ENCODE measurements at places on chromosomes 12 and 14.
A peak's percentile ranks its signal among the peaks of the same experiment; 100 is the strongest.

- DNase-seq = no peak
These were observed 43.6 kb downstream of the ANO2 start for GRCh38 chr12:5901416-5901815.

DNA sequence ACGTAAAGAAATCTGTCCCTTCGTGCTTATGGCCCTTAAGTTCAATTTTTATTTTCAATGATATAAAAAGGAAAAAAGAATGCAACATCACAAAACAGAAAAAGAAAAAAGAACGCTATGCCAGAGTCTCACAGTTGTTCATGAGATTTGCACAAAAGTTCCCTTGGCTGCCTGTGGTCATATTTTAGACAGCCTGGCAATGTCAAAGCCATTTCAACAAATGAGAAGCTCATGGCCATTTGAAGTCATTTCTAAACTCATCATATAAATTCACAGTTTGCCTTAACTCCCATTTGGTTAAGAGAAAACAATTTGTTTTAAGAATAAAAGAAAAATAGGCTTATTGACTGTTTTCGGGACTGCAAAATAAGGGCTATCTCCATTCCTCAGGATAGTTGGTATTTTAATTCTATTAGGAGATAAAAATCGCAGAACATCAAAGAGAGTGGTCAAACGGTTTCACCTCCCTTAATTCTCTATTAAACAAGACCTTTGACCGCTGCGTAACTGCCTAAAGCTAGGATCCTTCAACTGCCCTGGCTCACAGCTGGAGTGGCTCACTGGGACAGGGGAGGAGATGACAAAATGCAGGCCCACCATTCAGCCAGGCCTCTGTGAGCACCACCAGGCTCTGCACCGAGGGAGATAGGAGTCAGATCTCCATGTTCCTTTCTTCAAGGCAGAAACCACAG is 119.2 kb upstream of the DAAM1 start:
- no peak for DNase-seq

DNA sequence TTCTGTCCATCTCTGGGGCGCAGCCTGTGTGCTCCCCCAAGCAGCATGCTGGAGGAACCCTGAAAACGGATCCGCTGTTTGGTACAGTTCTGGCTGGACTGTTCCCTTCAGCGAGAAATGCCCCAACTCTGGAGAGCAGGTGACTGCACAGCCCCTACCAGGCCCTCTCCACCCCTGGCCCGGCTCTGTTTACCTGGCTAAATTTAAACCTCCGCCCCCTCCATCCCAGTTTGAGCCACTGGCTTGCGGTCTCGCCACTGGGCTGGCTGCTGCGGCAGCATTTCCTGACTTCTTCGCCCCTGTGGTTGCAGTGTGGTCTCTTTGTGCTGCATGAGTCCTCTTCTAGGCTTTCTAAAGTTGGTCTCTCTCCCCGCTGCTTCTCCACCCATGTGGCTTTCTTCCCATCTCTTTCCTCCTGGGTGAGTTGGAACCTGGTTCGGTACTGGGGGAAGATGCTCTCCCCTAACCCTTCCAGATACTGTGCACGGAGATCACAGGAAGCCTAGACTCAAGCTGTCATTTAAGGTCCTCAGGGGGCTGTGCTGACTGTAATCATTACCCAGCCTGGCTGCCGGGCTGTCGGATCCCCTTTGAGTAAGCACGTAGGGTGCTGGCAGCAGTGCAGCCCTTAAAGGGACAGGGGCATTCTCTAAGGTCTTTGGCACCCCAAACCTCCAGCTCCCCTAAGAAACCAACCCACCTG is 60.6 kb downstream of the FBXL14 start:
- no peak for DNase-seq

- DNase-seq = peak; percentile 67
These were observed 14.2 kb upstream of the PLXNC1 start for GRCh38 chr12:94133964-94134795.

- DNase-seq = no peak
These were observed 770.9 kb upstream of the FOXG1 start for GRCh38 chr14:27995691-27996090.

GRCh38 chr12:68137335-68137830 is 22.2 kb downstream of the IFNG start:
- no peak for DNase-seq

DNA sequence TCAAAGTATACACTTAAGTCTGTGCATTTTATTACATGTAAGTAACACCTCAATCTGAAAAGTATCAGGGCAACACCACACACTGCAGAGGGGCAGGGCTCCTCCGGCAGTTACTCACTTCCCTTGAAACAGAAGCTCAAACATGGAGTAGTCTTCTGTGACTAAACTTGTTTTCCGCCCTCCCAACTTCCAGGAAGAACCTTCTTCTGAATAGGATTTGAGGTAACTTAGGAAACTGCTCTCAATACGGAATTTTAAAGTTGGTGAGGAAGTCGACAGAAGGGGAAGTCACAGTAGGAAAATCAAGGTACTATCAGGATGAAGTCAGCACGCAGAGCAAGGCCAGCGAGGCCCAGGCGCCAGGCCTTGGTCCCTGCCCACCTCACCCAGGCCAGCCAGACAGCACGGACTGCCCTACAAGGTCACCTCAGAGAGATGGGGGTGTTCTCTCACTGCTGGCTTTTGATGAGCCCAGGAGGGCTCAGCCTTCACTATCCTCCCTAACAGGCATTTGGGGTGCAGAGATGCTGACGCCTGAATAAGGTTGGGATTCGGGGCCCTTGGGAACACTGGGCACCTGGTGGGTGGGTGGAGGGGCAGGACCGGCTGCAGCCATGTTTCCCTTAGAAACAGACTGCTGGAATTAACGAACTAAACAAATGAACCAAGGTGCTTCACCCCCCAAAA is 5.8 kb downstream of the ANKRD9 start:
- peak; percentile 16 for DNase-seq

GRCh38 chr12:91608542-91608941 is 425.9 kb upstream of the DCN start:
- no peak for DNase-seq

- DNase-seq = peak; percentile 8
These were observed 2.5 kb downstream of the SCN8A start for GRCh38 chr12:51593539-51593938.

DNA sequence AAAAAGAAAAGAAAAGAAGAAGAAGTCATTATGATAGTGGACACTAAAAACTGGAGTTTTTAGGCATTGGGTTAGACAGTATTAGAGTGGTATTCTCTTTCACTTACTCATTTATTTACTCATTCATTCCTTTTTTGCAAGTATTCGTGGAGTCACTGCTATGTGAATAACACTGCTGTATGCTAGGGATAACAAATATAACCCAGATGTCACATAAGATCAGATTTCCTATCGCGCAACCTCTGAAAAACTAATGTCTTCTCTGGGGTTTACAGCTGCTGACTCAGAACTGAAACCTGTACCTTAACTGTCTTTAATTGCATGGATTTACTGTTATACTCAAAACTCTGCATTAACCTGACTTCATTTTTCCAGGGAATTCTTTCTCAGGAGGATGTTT is 353.7 kb downstream of the LRIG3 start:
- no peak for DNase-seq

GRCh38 chr12:22740656-22741355 is 115.8 kb downstream of the ETNK1 start:
- no peak for DNase-seq

GRCh38 chr12:93111773-93112172 is 182.7 kb upstream of the EEA1 start:
- DNase-seq = peak; percentile 56

DNA sequence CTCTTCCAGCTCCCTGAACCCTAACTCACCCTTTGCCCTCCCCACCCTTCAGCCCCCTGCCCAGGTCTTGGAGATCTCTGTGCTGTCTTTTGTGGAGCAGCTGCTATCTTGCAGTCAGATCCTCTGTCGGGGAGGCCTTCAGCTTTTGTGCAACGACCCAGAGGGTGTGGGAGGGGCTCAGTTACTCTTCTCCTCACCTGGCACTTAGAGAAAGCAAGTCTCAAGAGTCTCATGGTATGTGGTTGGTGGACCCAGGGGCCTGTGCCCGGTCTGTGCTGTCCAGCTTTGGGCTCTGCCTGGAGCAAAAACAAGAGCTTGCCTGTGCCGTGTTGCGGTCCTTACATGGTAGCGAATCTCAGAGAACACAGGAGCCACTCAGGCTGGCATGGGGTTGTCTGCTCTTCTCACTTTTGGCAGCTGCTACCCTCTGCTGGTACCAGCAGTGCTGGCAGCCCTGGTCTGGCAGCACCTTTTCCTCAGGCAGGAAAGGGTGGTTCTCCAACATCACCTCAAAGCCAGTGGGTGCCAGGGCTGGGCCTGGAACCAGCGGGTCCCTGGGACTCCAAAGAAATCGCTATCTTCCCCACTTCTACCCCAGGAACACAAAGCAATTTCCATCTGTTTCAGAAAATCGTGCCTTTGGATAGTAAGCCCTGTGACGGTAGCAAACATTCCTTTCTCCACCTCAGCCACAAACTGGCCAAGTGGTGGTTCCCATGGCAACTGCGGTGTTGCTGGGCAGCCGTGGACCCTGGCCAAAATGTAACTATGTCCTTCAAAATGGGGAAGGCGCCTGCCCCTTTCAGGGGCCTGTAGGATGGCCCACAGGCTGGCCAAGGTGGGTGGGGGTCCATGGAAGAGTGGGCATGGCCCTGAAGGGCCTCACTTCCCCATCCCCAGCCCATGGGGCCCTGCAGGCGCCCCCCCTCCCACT is 90.0 kb downstream of the RIN3 start:
- no peak for DNase-seq

DNA sequence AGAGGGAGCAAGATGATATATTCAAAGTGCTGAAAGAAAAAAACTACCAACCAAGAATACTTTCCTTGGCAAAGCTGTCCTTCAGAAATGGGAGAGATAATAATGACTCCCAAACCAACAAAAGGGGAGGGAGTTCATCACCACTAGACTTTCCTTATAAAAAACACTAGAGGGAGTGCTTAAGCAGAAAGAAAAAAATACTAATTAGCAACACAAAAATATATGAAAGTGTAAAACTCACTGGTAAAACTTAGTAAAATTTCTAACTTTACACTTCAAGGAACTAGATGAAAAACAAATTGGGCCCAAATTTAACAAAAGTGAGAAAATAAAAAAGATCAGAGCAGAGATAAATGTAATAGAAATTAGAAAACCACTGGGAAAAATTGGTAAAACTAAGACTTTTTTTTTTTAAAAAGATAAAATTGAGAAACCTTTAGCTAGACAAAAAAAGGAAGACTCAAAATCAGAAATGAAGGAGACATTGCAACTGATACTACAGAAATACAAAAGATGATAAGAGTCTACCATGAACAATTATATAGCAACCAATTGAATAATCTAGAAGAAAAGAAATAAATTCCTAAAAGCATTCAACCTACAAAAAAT is 60.4 kb upstream of the FAR2 start:
- DNase-seq = peak; percentile 52

DNA sequence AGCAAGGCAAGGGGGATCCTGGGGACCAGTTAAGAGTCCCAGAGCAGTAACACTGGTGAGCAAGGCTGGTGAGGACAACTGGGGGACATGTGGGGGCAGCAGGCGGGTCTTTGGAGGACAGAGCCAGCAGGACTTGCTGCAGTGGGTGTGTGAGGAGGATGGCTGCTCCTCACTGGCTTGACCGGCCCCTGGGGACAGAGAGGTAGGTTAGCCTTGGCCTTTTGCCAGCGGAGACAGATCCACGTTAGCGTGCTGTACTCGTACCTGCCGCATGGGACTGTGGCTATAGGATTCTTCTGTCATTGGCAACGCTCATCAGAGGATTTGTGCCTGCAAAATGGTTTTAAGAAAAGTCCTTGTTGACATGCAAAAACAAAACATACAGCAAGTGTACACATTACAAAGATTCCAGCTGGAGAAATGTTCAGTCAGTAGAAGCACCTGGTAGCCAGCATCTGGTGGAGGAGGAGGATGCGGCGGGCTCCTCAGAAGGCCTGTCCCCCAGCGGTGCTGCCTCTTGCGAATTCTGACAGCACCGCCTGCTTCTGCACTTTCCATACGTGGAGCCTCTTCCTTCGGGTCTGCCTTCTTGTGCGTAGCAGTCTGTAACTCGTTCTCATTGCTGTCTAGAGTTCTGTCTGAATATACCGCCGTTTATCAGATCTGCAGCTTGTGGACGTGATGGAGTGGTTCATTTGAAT is 91.3 kb downstream of the EP400 start:
- DNase-seq = no peak

- DNase-seq = no peak
These were observed 30.6 kb upstream of the NFYB start for GRCh38 chr12:104168596-104168995.

- DNase-seq = no peak
These were observed 30.9 kb downstream of the CCDC60 start for GRCh38 chr12:119365451-119365850.

- DNase-seq = no peak
These were observed 44.0 kb upstream of the LRTM2 start for GRCh38 chr12:1776170-1776921.

- DNase-seq = peak; percentile 35
These were observed 50.7 kb downstream of the ZC3H14 start for GRCh38 chr14:88613552-88614010.

DNA sequence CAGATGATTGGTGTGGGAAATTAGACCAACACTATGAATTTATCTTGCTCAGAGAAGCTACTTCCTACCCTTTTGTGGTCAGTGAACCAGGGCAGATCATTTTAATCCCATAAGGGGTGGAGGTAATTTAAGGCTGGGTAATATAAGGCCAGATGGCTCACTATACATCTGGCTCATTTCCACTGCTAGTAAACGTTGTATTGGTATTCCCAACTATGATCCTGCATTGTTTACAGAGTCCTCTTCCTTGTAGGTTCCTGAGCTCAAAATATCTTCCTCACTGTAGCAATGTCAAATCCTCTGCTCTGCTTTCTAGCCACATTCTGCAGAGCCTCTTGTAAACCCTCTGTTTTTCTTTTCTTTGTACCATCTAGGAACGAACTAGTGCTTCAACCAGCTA is 93.0 kb upstream of the MGAT4C start:
- no peak for DNase-seq

DNA sequence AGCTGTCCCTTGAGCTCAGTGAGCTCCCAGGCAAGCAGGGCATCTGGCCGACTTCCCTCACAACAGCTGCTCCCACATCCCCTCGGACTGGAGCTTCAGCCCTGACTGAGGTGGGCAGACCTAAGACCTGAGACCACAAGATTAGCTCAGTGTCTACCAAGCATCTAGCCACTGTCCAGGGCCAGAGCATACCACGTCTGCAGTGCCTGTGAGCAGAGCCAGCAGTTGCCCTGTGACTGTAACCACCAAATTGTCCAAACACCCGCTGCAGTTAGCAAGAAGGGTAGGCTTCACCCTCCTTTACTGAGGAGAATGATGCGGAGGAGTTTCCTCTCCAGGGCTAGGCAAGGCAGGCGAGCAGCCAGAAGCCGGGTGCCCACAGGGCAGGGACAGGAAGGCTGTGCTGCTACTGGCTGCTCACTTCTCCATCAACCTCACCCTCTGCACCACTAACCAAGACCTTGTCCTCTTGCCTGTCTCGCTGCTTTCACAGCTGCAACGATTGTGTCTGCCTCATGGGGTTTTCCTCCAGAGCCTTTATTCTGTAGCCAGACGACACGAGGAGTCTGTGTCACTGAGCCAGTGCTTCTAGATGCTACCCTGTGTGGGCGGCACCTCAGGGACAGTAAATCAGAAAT is 53.9 kb downstream of the ANAPC7 start:
- DNase-seq = peak; percentile 90

GRCh38 chr14:105128059-105128458 is 40.5 kb downstream of the JAG2 start:
- DNase-seq = no peak

All from inflammatory macrophage treated with lipopolysaccharide for 4 hours (primary cell).